Iris pigment epithelial cell (primary cell): ENCODE measurements at places on chromosomes 4 and X.

DNA sequence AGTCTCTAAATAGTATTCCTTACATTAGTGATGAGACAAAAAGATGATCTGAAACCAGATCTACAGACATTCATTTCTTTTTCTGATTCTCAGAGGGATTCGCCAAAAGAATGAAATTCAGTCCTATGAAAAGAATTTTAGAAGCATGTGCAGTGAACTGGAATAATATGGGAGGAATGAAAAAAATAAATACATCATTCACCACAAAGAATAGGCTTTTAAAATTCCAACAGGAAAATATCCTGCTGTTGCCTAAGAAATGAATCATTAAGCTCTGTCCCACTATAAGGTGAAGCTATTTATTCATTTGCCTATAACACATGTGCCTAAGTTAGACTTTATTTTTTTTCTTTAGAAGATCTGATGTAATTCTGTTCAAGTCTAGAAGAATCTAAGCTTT, 165.9 kb downstream of the IL15 start:
- DNase-seq = peak; percentile 63

DNA sequence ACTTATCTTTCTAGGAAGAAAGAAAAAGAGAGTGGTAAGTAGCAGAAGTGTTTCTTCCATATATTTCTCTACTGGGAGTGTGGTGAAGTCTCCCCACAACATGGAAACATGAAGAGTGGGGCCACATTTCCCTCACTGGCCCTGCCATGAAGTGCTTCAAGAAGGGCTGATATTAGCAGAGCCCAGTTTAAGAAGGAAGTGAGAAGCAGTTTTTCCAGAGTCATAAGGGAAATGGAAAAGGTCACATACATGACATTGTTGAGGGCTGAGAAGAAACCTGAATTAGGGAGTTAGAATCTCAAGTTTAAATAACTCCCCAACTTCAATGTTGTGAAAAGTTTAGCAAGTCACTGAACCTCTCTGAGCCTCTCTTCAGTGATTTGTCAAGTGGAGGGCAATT, 171.9 kb upstream of the RBPJ start:
- no peak for DNase-seq

GRCh38 chr4:54077812-54078211, 13.4 kb upstream of the CHIC2 start:
- peak; percentile 65 for DNase-seq

DNA sequence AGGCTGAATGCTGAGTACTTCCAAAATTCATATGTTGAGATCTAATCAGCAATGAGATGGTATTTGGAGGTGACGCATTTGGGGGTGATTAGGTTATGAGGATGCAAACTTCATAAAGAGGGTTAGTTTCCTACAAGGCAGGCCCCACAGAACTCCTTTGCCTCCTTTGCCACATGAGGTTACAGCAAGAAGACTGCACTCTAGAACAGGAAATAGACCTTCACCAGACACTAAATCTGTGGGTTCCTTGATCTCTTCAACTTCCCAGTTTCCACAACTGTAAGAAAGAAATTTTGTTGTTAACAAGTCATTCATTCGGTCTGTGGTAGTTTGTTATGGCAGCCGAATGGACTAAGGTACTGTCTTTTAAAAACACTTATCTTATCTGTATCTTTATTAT, 681.9 kb upstream of the HS3ST1 start:
- no peak for DNase-seq

DNA sequence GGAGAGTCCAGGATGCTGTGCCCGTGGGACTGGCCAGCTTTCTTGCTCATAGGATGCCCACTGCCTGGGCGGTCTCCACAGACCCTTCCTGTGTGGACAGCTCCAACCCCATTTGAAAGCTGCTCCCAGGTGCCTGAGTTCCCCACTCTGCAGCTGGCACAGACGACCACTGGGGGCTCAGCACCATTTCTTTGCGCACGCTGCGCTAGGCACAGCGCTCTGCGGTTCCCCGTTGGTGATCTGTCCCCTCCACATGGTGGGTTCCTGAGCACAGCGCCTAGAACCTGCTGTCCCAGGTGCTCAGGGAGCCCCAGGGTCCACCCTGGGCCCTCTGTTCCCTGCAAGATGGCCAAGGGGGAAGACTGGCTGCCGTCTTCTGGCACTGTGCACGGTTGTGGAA, 45.4 kb upstream of the AFAP1 start:
- DNase-seq = no peak

GRCh38 chr4:98516441-98517217, 141.8 kb downstream of the TSPAN5 start:
- DNase-seq = peak; percentile 62

DNA sequence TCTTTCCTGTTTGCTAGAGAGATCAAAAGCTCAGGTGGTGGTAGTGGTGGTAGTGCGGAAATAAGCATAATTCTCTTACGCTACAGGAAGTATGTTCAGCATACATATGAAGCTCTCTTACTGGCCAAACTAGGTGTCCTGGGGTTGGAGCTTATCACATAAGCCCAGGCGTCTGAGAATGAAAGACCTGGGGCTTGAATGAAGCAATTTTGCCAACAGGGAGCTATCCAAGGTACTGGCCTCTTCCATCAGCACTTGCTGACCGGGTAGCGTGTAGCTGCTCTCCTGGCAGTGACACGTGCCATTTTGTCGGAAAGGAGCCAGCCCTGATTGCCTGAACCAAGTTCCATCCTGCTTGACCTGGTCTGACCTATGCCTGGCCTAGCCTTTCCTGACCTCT, 65.9 kb upstream of the HPF1 start:
- DNase-seq = peak; percentile 71

DNA sequence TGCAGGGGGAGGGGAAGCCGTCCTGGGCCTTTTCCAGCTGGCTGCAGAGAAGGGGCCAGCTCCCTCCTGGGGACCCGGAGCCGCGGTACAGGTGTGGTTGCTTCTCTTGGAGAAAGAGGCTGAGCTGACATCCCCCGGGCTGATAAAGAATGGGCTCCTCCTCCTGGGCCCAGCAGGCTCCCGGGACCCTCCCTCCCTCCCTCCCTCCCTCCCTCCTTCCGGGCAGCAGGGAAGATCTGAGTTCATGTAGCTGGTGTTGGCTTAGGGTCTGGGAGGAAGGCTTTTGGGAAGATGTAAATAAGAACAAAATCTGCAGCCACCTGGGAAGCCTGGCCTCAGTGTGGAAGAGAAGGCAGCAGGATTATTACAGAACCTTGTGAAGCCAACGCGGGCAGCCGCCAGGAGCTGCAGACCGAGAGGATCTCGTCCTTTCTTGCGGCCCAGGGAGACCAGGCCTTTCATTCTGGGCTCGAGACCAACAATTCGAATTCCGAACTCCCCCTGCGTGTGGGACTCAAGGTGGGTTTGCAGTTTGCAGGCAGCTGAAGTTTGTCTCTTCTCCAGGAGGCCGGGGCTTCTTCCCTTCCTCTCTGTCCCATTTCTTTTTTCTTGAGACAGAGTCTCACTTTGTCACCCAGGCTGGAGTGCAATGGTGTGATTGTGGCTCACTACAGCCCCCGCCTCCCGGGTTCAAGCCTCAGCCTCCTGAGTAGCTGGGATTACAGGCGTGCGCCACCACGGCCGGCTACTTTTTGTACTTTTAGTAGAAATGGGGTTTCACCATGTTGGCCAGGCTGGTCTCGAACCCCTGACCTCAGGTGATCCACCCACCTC, at the start of gene PLCXD1:
Gene PLCXD1, plus strand, starts transcription at position 216 of the 834 bp plus-strand sequence. CDS start 2,807 bp downstream, outside the sequence.
- DNase-seq = peak; percentile 20

GRCh38 chr4:38769441-38769840, 13.3 kb downstream of the TLR10 start:
- DNase-seq = no peak

GRCh38 chrX:39576041-39576872, 521.5 kb downstream of the BCOR start:
- DNase-seq = no peak

DNA sequence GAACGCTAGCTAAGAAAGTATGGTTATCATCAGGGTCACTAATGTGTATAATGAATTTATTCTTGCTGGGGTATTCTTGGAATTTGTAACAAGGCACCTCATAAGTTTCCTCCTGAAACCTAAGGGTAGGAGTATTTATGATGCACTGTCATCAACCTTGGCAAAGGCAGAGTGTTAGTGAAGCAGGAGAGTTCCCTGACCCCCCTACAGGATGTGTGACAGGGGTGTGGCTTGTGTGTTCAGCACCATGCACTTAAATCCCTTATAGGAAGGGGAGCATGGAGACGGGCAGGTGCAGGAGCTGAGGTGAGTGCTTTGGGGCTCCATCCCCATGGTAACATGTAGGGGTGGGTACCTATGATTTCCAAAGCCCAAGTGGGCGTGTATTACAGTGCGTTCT, 237.7 kb downstream of the GALNTL6 start:
- DNase-seq = no peak

GRCh38 chr4:2484185-2484584, 15.3 kb downstream of the RNF4 start:
- DNase-seq = no peak
